Skeletal muscle cell (primary cell): ENCODE measurements at places on chromosomes 6 and 20.

DNA sequence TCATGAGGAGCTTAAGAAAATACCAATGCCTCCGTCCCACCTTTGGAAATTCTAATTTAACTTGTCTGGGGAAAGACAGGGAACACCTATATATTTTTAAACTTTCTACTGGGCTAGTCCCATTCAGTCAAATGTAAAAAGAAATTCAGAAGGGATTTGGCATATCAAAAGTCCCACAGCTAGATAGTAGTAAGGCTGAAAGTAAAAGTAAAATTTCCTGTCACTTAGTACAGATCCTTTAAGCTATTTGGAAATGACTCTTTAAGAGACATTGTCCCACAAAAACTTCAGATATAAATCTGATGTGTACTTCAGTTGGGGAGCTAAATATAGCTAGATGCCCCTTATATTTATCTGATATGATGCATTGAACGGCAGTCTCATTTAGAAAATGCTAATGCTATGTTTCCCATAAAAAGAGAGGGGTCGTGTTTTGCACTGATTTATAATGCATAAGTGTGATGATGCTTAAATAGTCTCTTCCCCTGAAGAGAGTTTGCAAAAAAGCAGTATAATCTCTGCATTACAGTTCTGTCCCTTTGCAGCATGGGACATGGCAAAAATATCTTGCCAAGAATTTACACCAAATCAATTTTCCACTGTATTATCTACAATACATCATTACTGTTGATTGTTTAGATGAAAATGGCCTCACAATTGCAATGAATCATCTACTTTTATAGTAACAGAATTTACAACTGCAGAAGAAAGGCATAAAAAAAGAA lies 860.8 kb upstream of the MAP3K7 start:
- no peak for DNase-seq

- no peak for DNase-seq
These were observed 14.7 kb downstream of the CHRNA4 start for GRCh38 chr20:63346131-63347080.

DNA sequence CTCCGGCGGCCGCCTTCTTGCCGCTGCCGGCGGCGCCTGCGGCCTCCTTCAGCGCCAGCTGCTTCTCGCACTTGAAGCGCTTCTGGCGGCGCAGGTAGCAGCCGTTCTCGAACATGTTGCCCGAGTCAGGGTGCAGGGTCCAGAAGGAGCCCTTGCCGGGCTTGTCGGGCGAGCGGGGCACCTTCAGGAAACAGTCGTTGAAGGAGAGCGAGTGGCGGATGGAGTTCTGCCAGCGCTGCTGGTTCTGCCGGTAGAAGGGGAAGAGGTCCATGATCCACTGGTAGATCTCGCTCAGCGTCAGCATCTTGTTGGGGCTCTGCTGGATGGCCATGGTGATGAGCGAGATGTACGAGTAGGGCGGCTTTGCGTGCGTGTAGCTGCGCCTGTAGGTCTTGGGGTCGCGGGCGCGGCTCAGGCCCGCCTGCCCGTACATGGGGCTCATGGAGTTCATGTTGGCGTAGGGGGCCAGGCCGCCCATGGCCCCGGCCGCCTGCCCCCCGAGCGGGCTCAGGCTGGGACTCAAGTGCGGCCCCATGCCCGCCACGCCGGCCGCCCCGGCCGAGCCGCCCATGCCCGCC lies 1.9 kb downstream of the FOXA2 start:
- DNase-seq = no peak

DNA sequence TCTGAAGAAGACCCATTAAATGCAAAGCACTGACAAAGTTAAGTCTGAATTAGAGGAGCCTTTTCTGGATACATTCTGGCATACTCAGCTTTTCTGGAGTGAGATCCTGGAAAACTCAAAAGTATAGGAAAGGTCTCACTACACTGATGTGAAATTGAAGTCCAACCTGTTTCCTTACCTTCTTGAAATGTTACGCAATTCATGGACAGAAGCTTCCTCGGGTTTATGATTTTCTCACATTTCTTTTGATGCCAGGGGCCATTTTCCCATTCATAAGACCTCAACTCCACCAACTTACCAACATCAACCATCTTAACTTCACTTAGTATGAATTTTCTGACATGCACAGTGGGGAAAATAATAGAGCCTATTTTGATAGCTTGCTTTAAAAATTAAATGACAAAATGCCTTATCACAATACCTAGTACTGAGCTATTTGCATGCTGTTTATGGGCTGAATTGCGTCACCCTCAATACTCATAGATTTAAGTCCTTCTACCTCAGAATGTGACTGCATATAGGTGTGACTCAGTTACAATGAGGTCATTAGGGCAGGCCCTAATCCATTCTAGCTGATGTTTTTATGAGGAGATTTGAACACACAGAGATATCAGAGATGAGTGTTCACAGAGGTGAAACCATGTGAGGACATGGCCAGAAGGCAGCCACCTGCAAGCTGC lies 73.4 kb upstream of the RAB32 start:
- DNase-seq = no peak

DNA sequence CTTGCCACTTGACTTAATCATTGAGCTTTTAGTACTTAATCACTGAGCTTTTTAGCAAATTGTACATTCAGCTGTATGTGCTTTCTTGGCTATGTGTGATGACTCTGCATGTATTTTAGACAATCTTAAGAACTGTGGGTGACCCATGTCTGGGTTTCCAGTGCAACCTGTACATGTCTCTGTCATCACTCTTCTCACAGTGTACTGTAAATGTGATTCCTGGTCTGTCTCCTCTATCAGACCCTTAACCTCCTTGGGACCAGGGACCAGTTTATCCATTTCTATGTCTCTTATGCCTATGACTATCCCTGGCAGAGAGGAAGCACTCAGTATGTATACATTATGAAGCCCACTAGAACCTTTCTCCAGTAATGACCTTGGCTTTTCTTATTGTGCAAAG lies 36.6 kb upstream of the HDDC2 start:
- no peak for DNase-seq

GRCh38 chr6:31762878-31763618 lies 592 bp downstream of the SAPCD1 start:
- no peak for DNase-seq
